ENCODE measurements at places on chromosomes 11 and 22.

DNA sequence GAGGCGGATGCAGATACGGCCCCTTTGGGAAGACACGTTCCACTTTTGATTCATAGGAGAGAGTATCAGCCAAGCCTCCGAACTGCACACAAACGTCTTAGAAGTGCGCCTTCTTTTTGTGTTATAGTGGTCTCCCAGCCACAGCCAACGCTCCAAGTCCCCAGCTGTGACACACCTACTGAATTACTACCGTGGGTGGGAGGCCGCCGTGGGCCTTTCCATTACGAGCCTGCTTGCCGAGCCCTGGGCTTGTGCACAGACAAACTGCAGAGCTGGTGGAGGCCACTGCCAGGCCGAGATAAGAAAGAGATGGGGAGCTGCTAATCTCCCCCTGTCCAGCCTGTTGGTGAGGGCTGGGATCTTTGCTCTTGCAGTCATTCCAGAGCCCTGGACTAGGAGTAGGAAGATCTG, 761 bp downstream of the HMBS start:
- no peak for DNase-seq

- DNase-seq, result no peak
These were observed 233.5 kb upstream of the E2F8 start for GRCh38 chr11:19474211-19474610.

DNA sequence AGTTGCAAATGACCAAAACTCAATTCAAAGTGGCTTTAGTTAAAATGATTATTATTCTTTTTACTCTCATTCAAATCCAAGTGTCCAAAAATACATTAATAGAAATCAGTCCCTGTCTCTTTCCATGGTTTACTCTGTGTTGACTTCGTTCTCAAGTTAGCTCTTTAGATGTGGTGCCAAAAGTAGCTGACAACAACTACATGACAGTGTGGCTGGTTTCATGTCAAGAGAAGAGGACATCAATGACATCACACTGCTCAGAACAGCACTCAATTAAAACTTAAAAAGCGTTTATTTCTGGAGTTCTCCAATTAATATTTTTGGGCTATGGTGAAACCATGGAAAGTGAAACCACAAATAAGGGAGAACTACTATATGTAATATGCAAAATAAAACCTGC, 1746.9 kb downstream of the LRRC4C start:
- DNase-seq, result no peak

DNA sequence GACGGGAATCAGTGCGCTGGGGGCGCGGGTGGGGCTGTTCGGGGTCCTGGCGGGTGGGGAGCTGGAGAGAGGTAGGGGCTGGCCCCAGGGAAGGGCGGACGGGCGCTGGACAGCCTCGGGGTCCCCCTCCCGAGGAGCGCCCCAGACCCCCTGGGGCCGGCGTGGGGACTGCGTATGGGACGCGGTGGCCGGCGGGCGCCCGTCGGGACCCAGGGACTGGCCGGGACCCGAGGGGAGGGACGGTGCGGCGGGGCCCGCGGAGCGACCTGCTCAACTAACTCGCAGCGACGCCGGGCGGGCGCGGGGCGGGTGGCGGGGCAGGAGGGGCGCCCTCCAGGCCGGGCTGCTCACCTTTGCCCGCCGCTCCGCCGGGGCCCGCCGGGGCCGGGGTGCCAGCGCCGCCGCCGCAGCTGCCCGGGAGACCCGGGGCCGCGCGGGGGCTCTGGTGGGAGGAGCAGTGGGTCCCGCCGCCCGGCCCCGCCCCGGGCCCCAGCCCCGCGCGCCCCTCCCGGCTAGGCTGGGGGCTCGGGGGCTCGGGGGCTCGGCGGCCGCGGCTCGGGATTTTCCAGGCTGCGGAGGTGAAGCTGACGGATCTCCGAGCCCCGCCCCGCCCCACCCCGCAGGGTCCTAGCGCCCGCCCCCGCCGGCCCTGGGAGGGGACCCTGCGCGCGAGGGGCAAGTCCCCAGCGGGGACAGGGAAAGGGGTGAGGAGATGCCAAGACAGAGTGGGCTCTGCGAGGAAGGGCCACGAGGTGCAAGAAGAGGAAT, 12.3 kb downstream of the STARD10 start:
- no peak for DNase-seq

DNA sequence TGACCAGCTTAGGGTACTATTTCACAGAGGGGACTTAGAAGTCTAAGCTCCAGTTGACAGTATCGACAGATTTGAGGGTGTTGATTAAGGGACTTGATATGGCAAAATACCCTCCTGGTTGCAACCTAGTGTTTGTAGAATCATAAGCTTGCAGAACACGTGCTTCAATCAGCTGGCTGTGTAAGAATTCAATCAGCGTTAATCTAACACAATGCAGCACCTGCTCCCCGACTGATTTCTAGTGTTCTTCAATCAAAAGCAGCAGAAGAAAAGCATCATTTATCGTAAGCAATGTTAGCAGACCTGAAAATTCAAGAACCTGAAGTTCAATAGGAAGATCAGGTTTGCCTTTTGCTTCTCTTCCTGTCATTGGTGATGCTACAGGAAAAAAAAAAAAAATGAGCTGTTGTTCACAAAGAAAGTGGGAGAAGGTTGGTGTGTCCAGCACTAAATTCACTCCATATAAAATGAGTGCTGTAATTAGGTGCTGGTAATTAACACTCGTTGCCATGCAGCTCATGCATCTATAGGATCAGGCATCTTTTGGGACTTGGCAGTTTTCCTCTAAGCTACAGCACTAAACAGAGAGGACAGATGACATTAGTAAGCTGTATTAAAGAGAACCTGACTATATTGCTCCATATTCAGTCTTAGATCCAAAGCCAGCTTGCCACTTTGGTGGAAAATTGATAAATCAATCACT, 840.3 kb downstream of the OPCML start:
- peak; percentile 56 for DNase-seq
